ENCODE measurements at places on chromosomes 1 and 21.

DNA sequence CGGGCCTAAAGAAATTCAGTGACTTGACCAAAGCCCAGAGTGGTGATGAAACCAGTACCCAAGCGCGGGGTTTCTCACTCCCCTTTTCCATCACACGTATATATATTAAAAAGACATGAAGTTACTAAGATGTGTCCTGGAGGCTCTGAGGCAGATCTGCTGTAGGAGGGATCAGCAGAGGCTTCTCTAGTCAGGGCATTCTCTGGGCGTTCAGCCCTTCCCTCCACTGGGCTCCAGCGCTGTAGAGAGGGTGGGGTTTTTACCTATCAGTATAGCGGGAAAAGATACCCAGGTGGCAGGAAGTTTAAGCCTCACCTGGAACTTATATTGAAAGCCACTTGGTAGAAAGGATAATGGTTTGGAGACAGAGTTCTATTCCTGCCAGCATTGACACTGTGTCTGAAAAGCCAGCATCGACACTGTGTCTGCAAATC, 862 bp upstream of the PLEKHO1 start:
- DNase-seq = no peak

- DNase-seq = peak; percentile 29
Measured at GRCh38 chr1:32742199-32742947, 39.8 kb upstream of the SYNC start.

DNA sequence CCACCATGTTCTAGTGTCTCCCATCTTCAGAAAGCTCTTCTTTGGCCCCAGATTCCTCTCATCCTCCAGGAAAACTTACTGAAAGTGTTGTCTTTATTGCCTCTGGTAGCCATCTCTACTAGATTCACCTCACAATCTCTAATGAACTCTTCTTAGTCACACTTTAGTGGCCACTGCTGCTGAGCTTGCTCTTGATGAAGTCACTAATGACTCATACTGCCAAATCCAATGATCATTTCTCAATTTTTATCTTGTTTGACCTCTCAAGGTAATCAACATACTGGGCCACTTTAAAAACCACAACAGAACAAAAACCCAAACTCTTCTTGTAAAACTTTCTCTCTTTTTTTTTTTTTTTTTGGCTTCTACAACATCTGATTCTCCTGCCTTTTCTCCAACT, 196.4 kb downstream of the LHX8 start:
- no peak for DNase-seq

GRCh38 chr1:2946291-2946690, 75.0 kb upstream of the ACTRT2 start:
- DNase-seq = no peak

DNA sequence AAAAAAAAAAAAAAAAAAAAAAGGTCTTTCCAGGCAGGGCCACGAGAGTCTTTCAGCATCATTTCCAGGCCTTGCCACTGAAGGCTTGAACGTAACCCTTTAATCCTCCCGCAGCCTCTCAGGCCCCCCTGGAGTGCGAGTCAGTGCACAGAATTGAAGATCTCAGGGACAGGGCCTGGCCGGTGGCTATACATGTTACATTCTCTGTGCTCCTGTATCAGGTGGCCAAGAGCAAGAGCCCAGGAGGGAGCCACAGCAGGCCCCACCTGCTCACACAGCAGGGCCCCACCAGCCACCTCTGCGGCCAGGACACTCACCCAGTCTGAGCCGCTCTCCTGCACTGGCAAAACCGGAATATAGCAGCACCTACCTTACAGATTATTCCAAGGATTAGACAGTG, 34.1 kb upstream of the SLC25A33 start:
- no peak for DNase-seq

DNA sequence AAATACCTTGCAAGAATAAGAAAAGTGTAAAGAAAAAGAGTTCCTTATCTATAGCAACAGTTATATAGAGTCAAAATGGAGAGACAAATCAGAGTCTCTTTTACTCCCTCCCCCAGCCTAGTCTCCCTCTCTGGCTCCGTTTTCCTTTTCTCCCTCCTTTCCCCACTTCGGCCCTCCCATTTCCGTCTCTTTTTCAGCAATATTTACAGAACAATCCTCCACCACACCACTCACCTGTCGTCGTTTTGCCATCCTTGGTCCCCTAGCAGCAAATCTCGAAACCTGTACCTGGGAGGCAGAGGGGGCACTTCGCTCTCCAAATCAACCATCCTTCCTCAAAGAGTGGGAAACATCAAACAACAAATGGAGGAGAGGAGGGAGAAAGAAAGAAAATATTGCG, 259 bp downstream of the KCNT2 start:
- DNase-seq = no peak

- DNase-seq = no peak
Measured at GRCh38 chr1:40313329-40313957, 3.6 kb downstream of the COL9A2 start.

DNA sequence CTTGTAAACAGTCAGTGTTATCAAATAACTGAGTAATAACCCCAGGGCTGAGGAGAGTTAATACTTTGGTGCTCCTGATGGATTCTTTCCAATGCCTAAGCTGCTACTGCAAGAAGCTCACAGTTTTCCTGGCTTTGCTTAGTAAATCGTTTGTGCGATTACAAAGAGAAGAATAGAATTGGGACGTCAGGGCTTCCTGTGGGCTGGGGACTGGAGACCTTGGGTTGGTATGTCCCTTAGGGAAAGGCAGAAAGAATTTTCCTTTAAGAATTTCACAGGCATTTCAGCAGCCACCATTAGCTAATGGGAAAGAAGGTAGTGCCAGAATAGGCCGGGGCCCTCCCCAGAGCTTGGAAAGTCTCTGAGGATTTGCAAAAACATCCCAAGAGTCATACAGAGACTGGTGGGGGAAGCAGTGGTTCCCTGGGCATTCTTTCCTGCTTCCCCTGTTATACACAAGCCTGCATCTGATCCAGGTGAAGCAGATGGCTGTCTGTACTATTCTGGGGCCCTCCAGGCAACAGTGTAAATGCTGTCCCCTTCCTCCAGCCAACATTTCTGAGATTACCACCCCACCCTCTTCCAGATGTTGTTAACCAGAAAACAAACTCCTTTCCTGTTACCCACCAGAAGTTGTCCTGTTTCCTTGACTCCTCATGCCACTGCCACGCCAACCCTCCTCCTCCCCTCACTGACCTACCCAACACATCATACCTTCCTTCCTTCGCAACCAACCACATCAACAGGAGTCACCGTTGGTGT, 40.2 kb downstream of the PLXNA2 start:
- no peak for DNase-seq

DNA sequence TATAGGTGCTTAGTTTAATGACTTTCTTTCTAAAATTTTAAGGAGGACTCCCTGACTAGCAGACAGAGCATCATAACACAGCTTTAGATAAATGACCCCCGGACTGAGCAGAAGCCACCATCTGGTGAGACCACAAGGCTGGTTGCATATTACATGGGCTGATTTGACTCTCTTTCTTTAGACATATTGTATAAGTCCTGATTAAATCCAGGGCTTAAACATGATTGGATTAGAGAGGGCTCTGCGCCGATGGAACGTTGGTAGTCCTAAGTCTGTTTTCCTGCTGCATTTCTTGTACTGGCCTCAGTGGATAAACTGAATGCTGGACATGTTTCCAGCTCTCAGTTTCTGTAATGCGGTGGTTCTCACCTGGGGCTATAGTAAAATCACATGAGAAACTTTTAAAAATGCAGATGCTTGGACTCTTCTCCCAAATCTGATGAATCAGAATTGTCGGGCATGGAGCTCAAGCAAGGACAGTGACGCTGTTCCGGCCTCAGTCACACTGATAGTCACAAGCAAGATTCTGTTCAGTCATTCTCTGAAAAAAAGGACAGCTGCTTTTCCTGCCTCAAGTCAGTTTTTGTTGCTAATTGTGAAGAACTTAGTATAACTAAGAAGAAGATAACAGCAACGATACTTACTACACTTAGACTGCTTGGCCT, 16.6 kb downstream of the DDI2 start:
- no peak for DNase-seq

- DNase-seq = no peak
Measured at GRCh38 chr1:22865736-22866135, 106.9 kb downstream of the LACTBL1 start.

DNA sequence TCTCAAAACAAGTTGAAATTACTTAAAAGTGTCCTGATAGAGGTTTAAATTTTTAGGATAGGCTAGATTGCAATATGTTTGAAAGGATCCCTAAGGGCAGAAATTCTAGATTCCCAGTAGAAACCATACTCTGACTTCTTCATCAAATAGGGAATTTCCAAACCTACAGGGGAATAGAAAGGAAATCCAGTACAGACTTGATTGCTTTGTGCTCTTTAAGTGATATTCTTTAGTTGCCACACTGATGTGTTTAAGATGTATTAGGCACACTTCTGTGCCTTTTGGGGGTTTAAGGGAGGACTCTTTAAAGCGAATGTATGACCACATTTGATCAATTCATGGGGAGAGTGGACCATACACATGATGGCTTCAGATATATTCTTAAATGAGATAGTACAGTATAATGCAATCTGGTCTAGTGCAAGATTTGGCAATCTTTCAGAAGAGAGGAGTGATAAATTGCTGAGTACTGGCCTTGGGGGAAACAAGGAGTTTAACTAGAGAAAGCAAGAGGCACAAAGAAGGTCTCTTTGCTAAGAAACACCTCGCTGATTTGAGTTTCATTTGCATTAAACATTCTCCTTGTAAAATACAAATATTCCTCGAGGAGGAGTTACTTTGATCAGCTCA, 268.8 kb upstream of the NR5A2 start:
- no peak for DNase-seq

DNA sequence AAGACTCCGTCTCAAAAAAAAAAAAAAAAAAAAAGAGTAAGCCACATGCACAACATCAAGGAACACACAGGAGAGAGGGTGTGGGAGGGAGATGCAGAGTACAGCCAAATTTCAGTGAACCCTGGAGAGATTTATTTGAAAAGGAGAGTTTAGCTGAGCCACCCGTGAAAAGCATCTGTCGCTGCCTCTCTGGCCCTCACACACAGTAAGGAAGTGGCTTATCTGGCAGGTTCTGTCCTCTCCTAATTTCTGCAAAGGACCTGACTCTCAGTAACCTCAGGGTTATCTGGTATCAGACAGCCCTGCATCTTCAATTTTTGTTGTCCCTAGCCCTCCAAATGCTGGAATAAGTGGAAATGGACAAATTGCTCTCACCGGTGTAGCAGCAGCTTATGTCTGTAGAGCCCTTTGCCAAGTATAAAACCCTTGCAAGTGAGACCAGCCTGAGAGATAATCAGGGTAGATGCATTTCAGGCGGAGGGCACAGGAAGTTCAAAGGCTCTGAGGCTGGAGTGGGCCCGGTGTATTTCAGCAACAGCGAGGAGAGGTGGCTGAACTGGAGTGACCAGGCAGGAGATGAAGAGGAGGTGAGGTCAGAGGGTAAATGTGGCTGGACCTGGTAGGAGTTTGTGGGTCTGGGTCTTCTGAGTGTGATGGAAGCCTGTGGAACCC, 16.7 kb upstream of the IL10RB start:
- no peak for DNase-seq

DNA sequence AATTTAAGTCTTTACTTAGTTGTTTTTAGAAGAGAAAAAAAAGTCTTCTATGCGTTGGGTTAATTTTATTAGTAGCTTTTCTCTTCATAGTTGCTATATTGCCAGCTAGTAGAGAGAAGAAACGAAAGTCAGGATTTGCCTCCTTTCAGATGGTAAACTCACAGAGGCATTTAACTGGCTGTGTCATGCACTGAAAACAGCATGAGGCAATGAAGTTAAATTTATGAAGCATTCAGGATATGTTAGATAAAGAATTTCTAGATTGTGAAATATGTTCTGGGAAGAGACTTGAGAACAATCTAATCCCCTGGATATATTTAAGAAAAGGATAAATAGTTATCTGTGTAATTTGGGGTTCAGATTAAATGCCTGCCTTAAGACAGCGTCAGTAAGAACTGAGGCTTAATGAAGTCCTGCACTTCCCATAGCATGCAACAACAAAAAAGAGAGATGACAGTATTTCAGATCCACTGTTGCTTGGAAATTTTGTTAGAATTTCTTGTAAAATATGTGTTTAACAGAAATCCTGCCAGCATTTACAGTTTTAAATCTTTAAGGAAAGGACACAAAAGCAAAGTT, 1.7 kb downstream of the ANGPTL1 start:
- no peak for DNase-seq

- DNase-seq = no peak
Measured at GRCh38 chr1:18564676-18565075, 66.0 kb upstream of the PAX7 start.

- DNase-seq = no peak
Measured at GRCh38 chr1:203100516-203100869, 14.7 kb upstream of the MYOG start.

GRCh38 chr1:28297826-28298225, 31.0 kb upstream of the MED18 start:
- DNase-seq = no peak

DNA sequence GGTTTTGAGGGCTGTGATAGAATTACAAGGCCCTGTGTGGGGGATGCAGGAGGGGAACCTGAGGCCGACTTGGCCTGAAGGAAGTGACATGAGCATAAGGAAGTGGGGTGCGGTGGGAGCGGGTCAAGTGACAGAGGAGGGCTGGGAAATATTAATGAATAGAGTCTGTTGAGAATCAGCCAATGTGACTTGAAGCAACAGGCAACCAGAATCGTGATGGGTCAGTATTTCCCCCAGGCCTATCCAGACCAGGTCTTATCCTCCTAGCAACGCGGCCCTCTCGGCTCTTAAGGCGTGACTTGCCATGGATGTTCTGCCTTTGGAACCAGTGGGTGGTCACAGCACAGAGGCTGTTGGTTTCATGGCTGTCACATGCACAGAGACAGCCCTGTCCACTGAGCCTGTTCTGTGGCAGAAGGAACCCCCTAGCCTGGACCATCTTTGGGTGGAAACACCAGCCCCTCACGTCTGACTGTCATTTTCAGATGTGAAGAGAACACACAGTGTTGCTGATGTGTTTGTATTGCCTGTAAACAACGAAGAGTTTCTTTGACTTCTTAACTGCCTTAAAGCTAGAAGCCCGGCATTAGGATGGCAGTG, 468.8 kb downstream of the CAMTA1 start:
- DNase-seq = no peak

DNA sequence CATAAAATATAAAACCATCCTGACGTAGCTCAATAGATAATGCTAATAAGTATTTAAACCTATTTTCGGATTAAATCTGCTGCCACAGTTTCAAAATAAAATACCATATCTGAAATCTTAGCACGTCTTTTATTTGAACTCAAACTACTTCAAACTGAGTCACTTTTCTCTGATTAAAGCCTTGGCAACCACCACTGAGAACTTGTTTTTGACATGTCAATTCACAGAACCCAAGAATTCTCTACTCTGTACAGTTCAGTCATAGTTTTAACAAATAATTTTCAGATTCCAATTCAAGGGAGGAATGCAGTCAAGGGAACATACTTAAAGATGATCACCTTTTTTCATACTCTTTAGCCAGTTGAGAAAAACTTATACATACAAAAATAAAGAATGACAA, 643.2 kb downstream of the KCNT2 start:
- DNase-seq = no peak

DNA sequence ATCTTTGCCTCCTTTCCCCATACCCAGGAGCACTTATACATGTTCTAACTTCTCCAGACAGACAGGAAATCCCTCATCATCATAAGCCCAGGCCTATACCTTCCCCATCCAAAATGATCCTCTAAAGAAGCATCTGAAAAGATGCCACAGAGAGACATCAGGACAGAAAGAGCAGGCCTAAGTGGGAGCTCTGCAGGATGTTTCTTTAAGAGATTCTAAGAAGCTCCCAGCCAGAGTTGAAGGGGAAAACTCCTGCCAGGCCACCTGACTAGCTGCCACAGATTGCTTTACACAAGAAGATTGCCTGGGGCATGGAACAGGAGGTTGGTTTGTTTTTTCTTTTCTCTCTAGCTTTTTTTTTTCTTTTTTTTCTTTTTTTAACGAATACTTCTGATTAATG, 275.8 kb downstream of the VAV3 start:
- DNase-seq = no peak

GRCh38 chr1:212605441-212606394, 2.8 kb upstream of the ATF3 start:
- DNase-seq = peak; percentile 40

All from KBM-7 (cell line).